Activated gamma-delta T cell (primary cell): ENCODE measurements at places on chromosomes 16 and 17.

DNA sequence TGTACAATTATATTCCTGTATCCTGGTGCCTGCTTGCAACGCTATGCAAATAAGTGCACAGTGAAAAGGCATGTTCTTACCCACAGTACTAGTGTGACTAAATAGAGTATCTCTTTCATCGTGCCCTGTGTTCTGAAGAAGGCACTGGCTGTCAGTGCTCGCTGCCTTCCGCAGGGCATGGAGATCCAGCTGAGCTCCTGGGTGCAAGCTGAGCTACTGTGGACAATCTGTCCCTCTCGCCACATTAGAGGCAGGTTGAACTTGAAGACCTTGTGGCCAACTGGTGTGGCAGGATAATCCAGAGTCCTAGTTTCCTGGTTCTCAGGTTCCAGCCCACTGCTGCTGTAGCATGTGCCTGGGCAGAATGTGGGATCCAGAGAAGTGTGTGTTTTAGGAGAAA is 1.9 kb upstream of the ST6GALNAC1 start:
- no peak for DNase-seq

- no peak for DNase-seq
Observed at GRCh38 chr16:28283173-28283572, 9.2 kb upstream of the SBK1 start.

GRCh38 chr17:41894791-41895331 is 23.9 kb downstream of the ACLY start:
- no peak for DNase-seq

- DNase-seq = no peak
Observed at GRCh38 chr17:56047331-56047730, 105.9 kb upstream of the ANKFN1 start.

- no peak for DNase-seq
Observed at GRCh38 chr16:84630446-84631152, 12.7 kb upstream of the COTL1 start.

DNA sequence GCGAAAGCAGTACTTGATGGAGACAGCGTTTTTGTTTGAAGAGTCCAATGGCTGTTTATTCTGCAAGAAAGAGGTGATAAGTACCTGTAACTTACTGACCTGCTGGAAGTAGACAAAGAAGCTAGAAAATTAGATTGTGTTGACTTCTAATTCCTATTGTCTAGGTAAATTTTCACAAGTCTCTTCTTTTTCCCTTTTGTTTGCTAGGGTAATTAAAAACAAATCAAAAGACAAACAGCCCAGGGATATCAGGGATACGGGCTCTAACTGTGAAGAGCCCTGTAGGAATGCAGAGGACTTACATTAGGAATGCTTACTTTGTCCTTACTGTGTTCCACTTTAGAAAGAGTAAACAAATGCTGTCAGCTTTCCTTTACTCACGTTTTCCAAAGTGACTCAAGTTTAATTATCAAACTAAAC is 7.0 kb downstream of the PSME3IP1 start:
- no peak for DNase-seq

- no peak for DNase-seq
Observed at GRCh38 chr16:73058616-73059409, 10.9 kb upstream of the ZFHX3 start.

- DNase-seq = no peak
Observed at GRCh38 chr16:86846136-86846535, 267.8 kb downstream of the FOXL1 start.

DNA sequence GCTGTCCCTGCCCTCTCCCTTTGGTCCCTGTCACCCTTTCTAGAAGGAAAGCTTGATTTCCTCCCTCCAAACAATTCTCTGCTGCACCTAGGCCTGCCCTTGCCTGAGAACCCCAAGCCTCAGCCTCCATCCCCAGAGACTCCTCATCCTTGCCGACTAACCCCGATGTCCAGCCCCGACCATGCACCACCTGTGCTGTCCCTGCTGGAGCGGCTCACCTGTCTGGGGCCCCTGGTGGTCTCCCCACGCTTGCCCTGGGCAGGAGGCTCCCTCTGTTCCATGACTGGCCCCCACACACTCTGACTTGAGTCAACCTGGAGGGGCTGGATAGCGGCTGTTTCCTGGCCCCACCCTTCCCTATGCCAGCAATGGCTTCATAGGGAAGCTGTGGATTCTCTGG is 12.0 kb upstream of the SRRM2 start:
- DNase-seq = no peak

DNA sequence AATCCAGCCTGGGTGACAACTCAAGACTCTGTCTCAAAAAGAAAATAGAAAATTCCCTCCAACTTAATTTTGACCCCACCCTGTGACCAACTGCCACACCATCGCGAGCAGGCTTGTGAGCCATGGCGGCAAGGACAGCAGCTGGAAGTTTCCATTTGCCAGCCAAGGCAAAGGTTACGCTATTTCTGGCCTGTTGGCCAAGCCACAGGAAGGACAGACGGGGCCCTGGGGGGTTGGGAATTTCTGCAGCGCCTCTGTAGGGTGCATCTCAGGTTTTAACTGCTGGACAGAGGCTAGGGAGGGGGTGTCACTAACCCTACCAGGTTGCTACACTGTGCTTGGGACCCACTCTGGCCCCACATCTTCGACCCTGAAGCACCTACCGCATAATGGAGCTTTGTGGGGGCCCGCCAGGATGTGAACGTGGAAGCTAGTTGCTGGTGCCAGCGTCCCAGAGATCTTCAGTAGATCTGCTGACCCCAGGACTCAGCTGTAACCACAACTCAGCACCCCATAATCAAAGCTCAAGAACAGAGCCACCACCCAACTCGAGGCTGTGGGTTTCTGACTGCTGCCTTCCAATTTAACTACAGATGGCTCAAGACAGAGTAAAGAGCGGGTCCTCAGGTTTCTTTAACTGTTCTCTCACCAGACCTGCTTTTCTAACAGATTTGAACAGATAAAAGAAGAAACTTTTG is 10.9 kb downstream of the KIFC3 start:
- no peak for DNase-seq

DNA sequence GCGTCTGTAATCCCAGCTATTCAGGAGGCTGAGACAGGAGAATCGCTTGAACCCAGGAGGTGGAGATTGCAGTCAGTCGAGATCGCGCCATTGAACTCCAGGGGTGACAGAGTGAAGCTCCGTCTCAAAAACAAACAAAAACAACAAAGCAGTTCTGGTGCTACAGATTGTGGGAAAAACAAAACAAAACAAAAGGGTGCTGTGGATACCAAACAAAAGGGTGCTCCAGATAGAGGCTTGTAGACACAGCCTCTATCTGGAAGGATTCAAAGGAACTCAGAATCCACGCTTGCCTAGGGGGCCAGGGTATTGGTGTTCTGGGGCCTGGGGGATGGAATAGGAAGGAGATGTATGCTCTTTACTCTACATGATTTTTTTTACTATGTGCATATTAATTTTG is 2.5 kb downstream of the MYLK3 start:
- DNase-seq = no peak
